Osteocyte (in vitro differentiated cells): ENCODE measurements at places on chromosomes 1 and 21. TPM values are rescaled to one million over a fixed set of nuclear protein-coding genes. Genes with fewer than 3 reads are reported as not detected.

GRCh38 chr1:182713492-182713891 is 29.1 kb upstream of the RGS8 start:
- peaks cover 17% of the 10 kb centered on the region for H3K27me3 ChIP-seq
- H3K27ac ChIP-seq, result no peak overlapping the region
- H3K4me1 ChIP-seq, result no peaks in the 10 kb centered on the region
- H3K36me3 ChIP-seq, result no peaks in the 10 kb centered on the region
- H3K4me3 ChIP-seq, result no peak overlapping the region

The SRSF11 gene
- total RNA-seq, result 209 and 214 TPM in 2 replicates

- no peak overlapping the region for H3K4me3 ChIP-seq
- H3K4me1 ChIP-seq, result no peaks in the 10 kb centered on the region
- DNase-seq, result no peak
- H3K27ac ChIP-seq, result no peak overlapping the region
Observed at GRCh38 chr1:164918140-164918539, 359.2 kb downstream of the PBX1 start.

DNA sequence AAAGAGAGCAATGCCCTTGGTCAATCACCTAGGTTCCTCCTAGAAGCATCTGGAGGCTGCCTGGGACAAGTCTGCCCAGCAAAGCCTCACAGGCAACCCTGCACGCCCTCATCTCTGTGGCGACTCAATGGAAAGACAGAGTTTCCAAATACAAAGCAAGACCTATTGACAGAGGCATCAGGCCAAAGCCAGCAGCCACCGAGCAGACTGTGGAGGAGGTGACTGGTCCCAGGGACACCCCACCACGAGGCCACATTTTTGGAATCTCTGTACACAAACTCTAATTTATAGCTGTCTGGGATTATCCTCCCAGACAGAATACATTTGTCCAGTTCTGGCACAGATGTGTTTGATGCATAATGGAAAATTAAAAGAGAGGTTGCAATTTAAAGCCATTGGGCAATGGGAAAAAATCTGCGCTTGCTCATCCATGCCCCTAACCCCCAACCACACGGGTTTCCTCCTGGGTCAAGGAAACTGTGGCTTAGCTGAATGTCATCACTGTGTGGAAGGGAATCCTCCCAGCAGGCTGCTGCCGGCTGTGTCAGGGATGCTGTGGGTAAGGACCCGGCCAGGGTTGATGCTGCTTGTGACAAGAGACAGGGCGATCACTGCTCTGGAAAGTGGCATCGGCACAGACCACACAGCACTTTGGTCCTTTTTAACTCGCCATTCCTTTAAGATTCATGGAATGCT is 14.3 kb downstream of the TSPAN2 start:
- H3K4me3 ChIP-seq, result no peak overlapping the region
- peaks cover 11% of the 10 kb centered on the region for H3K4me1 ChIP-seq
- no peak for DNase-seq
- no peaks in the 10 kb centered on the region for H3K36me3 ChIP-seq
- H3K27me3 ChIP-seq, result peaks cover 10% of the 10 kb centered on the region

The CSTB gene
- total RNA-seq, result 59.1 and 65.3 TPM in 2 replicates

The LHX8 gene
- total RNA-seq, result not detected in 2 replicates

- H3K27me3 ChIP-seq, result no peaks in the 10 kb centered on the region
- peaks cover 14% of the 10 kb centered on the region for H3K4me1 ChIP-seq
- no peaks in the 10 kb centered on the region for H3K36me3 ChIP-seq
- H3K27ac ChIP-seq, result no peak overlapping the region
- no peak for DNase-seq
- H3K4me3 ChIP-seq, result no peak overlapping the region
Observed at GRCh38 chr1:115176189-115176588, 86.9 kb upstream of the TSPAN2 start.

The PKP1 gene
- not detected in 2 replicates for total RNA-seq
